Ureter (tissue), 1 donor: ENCODE measurements at places on chromosomes 5 and 9. TPM values are rescaled to one million over a fixed set of nuclear protein-coding genes. Genes with fewer than 3 reads are reported as not detected.

FBLL1 gene
- total RNA-seq, result 0.83 TPM

WNT8A gene
- total RNA-seq, result not detected

TSSK1B gene
- total RNA-seq, result 2.1 TPM

PHF24 gene
- 1.7 TPM for total RNA-seq

TMEM215 gene
- not detected for total RNA-seq

SLC38A9 gene
- 29.1 TPM for total RNA-seq

DNA sequence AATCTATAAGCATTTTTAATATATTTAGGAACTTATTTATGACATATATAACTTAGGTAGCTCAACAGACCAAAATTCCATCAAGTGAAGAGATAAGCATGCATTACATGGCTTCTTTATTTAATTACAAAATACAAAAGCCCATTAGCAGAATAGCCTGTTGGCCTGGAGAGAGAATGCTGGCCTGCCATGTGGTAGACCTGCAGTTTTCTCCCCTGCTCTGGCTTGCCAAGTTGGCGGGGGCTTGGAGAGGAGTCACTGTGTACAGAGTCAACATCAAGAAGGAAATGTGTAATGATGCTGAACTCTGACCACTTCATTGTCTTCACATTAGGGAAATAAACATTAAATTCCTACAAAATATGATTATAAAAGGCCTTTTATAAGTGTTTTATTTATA is 69.8 kb upstream of the CNTLN start:
- DNase-seq, result no peak

GRCh38 chr5:40171971-40172370 is 507.7 kb upstream of the PTGER4 start:
- DNase-seq, result no peak

DNA sequence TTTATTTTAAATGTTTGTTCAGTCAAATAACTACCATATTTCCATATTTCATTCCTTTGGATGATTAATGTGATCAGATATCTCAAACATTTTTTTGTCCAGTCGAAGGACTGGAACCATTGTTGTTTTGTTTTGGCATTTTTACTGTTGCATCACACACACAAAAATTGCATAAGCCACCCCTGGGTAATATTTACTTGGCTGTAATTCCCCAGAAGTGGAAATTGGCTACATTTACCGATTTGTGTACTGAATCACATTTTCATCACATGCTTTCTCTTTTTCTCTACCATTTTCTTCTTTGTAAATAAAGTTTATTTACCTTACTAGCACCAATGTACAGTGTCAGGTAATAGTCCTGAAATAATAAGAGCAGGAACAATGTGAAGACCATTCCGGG is 1729.7 kb upstream of the WWC1 start:
- DNase-seq, result no peak

- no peak for DNase-seq
Observed at GRCh38 chr5:146607659-146608332, 91.8 kb upstream of the GPR151 start.

- no peak for DNase-seq
Observed at GRCh38 chr9:133589454-133590227, 19.5 kb downstream of the FAM163B start.
